ENCODE measurements at places on chromosomes 11 and 22.

- DNase-seq = no peak
Measured at GRCh38 chr11:14499178-14499559, 442 bp downstream of the COPB1 start.

DNA sequence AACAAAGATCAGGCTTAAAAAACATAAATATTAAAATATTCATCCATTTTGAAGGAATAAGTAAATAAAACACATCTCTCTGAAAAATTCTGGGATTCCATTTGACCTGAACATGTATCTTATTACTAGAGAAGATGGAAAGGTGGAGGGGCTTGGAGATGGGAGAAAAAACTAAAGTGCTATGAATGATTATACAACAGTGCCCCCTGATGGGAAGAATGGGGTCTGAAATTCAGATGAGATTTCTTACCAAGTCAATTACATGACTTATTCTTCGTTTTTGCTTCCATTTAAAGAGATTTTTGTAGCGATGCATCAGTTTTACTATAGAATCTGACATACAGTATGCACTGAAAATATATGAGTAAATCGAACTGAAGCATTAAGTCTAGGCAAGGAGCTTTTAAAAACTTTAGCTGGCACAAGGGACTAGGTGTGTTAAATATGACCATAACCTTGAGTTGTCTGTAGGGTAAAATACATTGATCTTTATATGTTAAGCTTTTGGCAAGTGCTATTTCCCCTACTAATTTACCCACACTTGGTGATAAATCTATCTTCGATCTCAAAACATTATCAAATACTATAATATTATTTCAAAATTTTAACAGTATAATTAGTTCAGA is 718.8 kb downstream of the CNTN5 start:
- DNase-seq = peak; percentile 18

GRCh38 chr11:122229481-122230384 is 113.7 kb upstream of the BLID start:
- no peak for DNase-seq

DNA sequence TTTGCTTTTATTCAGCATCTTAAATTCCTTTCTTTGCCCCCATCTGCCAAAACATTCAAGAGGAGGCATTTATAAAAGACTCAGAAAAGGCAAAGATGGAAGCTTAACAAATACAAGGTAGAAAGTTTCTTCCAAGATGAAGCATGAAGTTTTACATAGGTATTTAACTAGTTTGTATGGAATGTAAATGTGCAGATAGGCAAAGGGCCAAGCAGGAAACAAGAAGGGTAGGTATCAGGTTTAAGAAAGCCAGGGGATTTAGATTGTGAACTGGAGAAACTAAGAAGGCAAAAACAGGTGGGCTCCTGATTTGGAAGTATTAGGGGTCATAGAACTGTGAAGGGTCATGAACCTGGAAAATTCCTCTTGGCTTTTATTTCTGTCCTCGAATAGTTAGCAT is 62.6 kb downstream of the PPP2R1B start:
- DNase-seq = no peak

GRCh38 chr11:65859812-65860277 is 388 bp upstream of the MUS81 start:
- DNase-seq = no peak
